KBM-7 (cell line): ENCODE measurements at places on chromosomes 2 and 18.

- no peak for DNase-seq
Measured at GRCh38 chr2:196957442-196957841, 30.9 kb upstream of the PGAP1 start.

DNA sequence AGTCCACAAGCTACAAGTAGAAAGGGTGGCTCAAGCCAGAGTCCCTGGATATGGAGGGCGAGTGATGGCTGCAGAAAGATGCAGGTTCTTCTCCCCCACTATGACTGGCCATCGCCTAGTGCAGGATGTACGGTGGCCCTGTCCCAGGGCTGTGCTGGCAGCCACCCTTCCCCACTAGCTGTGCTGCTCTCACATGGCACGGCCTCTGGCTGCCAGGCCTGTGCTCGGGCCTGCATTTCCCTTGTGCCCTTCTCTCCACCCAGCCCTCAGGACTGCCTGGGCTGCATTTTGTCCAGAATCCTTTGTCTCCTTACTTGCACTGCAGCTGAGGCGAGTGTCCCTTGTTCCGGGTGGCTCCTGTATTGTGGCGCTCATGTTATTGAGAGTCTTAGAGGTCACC, 1.6 kb upstream of the RAMP1 start:
- no peak for DNase-seq

DNA sequence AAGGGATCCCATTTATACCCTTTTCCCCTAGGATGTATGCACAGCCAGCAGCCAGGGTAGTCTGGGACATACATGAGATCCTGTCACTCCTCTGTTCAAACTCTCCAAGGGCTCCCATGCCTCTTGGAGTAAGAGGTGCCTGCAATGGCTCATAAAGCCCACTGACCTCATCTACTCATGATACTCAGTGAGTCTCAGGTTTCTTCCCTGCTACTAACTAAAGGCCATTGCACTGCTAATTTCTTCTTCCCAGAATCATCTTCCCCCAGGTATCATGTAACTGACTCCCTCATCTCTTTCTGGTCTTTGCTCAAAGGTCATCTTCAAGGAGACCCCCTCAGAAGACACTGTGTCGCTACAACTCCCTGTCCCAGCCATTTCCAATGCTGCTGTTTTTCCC, 68.2 kb downstream of the CCBE1 start:
- no peak for DNase-seq

DNA sequence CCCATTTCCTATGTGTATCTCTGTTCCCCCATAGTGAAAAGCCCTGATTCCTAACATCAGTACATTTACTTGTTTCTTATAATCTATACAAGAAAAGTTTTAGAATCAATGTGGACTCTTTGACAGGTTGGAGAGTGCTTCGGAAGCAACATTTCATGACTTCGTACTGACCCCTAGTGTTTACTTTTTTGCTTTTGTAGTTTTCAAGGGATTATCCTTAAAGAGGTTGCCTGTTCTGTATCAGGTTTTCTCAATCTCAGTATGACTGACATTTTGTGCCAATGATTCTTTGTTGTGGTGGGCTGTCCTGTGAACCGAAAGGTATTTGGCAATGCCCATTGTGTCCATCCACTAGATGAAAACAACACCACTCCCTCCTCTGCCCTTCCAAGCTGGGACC, 43.3 kb upstream of the SERPINB2 start:
- peak; percentile 51 for DNase-seq

DNA sequence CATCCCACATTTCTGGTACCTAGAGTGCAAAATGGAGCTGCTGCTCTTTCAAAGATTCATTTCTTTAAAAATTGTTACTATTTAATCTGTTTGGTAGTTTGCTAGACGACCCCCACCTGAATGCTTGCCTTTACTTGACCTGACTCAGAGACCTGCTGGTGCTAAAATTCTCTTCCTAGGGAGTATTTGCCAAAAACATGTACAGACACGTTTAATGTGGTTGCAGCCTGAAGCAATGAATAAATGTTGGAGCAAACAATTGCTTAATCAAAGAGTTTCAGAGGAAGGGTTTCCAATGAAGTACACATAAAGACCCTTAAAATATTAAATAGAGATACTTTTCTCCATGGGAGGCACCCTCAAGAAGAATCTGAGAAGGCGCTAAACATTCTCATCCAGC, 734.4 kb downstream of the CBLN2 start:
- DNase-seq: no peak

- DNase-seq: no peak
Measured at GRCh38 chr18:46399303-46399702, 257.7 kb downstream of the LOXHD1 start.

DNA sequence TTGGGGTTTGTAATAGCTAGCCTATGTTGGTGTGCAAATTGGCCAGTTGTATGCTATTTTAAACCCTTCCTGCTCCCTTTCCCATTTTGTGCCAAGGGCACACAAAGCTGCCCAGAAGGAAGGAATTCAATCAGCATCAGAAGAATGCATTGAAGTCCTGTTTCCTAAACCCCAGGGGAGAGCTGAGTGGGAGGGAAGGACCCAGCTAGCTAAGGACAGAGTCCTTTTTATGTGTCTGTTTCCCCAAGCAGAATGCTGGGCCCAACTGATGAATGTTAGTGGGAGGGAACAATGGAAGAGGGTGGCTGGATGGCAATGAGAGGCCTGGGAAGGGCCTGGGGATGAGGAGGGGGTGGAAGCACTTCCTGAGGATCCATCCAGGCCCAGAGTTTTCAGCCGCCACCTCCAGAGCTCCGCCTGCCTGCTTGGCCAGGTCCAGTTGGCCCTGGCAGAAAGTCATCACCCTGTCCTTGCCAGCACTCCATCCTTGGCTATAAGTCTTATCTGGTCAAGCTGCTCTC, 32.7 kb downstream of the MEX3C start:
- no peak for DNase-seq

GRCh38 chr2:19021721-19022120, 336.7 kb downstream of the OSR1 start:
- DNase-seq: no peak

- DNase-seq: no peak
Measured at GRCh38 chr2:9264301-9264700, 57.7 kb downstream of the ASAP2 start.

- peak; percentile 92 for DNase-seq
Measured at GRCh38 chr2:126657636-126658318, 1.8 kb downstream of the GYPC start.

- DNase-seq: no peak
Measured at GRCh38 chr2:120469426-120469825, 123.5 kb downstream of the INHBB start.

DNA sequence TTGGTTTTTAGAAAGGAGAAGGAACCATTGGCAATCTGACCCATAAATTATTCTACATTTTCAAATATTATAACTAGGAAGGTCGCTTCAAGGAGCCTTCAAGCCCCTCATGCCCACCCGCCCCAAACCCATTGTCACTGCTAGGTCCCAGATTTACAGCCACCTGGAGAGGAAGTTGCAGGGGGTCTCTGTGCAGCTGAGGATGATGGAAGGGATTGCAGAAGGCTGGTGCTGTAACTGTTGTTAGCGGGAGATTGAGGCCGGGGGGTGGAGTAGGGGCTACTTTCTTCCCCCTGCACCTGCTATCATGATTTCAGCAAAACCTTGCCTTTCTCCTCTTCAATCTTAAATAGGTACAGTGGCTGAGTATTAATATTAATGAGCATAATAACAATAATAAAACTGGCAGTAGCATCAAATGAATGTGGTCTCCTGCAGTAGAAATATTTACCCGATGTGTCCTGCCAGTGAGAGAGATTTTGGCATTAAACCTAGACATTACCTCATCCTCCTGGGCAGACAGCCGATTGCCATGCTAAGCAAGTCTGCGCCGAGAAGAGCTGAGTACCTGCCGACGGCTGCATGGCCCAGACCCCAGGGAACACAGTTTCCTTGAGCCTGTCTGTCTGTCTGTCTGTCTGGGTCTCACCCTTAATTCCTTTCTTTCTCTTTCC, 225.4 kb downstream of the FAM210A start:
- no peak for DNase-seq

- no peak for DNase-seq
Measured at GRCh38 chr2:10257500-10258147, 45.1 kb upstream of the HPCAL1 start.

GRCh38 chr2:126658319-126658904, 2.5 kb downstream of the GYPC start:
- no peak for DNase-seq

- no peak for DNase-seq
Measured at GRCh38 chr2:227163485-227163997, 464 bp downstream of the COL4A4 start.

DNA sequence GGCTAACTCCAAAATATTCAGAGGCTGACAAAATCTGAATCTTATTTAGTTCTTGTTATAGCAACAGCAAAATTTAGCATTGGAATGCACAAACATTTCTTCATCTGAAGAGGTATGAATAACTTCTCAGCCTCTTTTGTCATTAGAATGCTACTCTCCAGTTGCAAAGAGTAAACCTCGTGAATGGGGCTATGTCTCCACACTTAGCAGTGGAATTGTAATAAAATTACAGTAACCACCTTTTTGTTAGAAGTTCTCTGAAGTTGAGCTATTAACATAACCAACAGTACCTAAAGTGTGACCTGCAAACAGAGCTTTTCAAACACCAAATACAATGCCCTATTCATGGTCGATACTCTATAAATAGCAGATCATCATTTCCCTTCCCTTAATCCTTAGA, 50.2 kb upstream of the GALNT3 start:
- DNase-seq: no peak
